ENCODE measurements at places on chromosomes 6 and 20.

- DNase-seq: no peak
These were observed 28.6 kb downstream of the MBOAT1 start for GRCh38 chr6:20183706-20184105.

- DNase-seq: no peak
These were observed 25.2 kb downstream of the ADGRF1 start for GRCh38 chr6:47016909-47017308.

DNA sequence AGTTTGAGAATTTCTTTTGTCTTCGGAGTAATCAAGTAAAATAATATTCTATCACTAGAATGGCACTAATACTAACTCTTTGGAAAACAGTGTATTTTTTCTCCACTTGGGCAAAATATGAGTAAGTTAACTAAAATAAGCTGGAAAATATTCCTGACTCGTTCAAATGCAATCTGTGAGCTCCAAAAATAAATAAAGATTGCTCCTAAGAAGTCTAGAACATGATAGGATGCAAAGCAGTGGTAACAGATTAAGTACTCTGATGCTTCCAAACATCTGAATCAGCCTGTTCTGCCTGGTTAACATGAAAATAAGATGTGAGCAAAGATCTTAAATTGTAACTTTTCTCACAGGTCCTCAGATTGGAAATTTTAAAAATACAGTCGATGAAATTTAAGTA is 285.1 kb upstream of the ID4 start:
- DNase-seq: no peak

DNA sequence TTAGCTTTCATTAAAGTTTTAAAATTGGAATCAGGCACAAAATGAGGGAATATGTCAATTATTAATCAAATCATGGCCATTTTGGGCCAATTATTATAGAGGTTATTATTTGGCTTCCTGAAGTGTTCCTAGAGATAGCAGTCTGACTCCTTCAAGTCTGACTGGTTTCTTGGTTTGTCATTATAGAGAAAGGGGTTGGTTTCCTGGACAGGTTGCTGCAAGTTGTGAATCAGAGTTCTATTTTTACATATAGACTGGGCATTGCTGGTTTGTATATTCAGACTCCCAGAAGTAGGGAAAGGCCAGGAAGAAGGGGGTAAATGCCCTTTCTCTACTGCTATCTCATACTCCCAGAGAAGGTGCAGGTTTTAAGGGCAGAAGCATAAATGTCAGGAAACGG is 121.4 kb upstream of the CEP162 start:
- DNase-seq: no peak

GRCh38 chr20:5654557-5654956 is 95.6 kb upstream of the SHLD1 start:
- no peak for DNase-seq

- no peak for DNase-seq
These were observed 283.3 kb upstream of the MANEA start for GRCh38 chr6:95294043-95294442.

- DNase-seq: no peak
These were observed 84.2 kb downstream of the MYB start for GRCh38 chr6:135265278-135265677.

- no peak for DNase-seq
These were observed 1261.9 kb upstream of the CITED2 start for GRCh38 chr6:140636271-140636907.

- no peak for DNase-seq
These were observed 81.0 kb downstream of the COL9A1 start for GRCh38 chr6:70221715-70222438.

DNA sequence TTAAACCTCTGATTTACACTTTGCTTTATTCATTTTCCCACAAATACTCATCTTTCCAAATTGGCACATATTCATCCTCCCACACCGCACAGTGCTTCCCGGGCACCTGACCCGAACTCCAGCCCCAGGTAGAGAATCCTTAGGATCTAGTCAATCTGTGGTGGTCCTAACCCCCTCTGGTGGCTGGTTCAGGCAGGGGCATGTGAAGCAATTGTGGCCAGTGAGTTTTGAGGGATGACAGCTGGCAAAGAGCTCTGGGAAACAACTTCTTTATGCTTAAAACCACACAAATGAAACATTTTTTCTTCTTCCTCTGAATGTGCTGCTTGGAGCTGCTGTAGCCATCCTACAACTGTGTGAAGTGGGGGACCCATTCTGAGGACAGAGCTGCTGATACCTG is 54.7 kb downstream of the ELOVL5 start:
- no peak for DNase-seq

GRCh38 chr20:23314699-23315098 is 35.9 kb upstream of the NXT1 start:
- no peak for DNase-seq

- no peak for DNase-seq
These were observed 15.7 kb upstream of the CD93 start for GRCh38 chr20:23101696-23102406.
